Panc1 (cell line): ENCODE measurements at places on chromosomes 6 and 20. TPM values are rescaled to one million over a fixed set of nuclear protein-coding genes. Genes with fewer than 3 reads are reported as not detected.

PPT2 gene
- 20.1 TPM for total RNA-seq

GJA10 gene
- not detected for total RNA-seq

CALHM4 gene
- total RNA-seq = not detected

MATN4 gene
- total RNA-seq = 0.15 TPM

CEP162 gene
- 5.3 TPM for total RNA-seq

RNF144B gene
- 5.6 TPM for total RNA-seq

TMEM217 gene
- total RNA-seq = 4.0 TPM

DNMT3B gene
- 3.5 TPM for total RNA-seq

HLA-F gene
- 7.5 TPM for total RNA-seq

PRPH2 gene
- not detected for total RNA-seq

HAO1 gene
- total RNA-seq = 0.13 TPM

DZANK1 gene
- 3.0 TPM for total RNA-seq

SAPCD1 gene
- total RNA-seq = 6.3 TPM
